ENCODE measurements at places on chromosomes 16 and 17.
A peak's percentile ranks its signal among the peaks of the same experiment; 100 is the strongest.

DNA sequence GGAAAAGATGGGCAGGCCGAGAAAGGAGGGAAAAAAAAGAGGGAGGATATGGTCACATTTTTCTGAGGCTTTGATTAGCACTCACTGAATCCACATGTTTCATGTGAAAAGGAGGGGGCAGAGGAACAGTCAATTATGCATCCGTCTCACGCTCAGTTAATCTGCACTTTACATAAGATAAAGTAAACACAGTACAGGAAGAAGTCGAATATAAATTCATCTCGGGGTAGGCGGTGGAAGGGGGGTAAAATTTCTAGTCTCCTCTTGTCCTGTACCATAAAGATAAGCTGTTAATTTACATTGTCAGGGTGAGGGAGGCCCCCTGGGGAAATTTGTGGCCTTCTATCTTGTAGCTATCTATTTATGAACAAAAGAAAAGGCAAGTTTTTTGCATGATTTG is 73.1 kb upstream of the CES5A start:
- DNase-seq: peak; percentile 63

DNA sequence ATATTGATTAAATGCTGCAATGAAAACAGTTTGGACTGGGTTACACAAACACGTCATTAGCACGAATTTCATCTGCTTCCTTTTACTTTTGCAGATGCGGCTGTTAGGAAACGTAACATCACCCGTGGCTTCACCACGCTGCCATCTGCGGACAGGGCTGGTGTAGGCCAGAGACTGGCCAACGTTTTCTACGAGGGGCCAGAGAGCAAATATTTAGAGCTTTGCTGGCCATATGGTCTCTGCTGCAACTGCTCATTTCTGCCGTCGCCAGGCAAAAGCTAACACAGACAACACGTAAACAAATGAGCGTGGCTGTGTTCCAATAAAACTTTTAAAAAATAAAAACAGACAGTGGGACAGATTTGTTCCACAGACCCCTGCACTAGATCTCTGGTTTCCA is 96.6 kb downstream of the ENGASE start:
- DNase-seq: no peak

- no peak for DNase-seq
Measured at GRCh38 chr17:8101721-8102120, 14.2 kb upstream of the ALOX12B start.

- DNase-seq: no peak
Measured at GRCh38 chr16:72094266-72094610, 591 bp downstream of the DHX38 start.

GRCh38 chr16:23651943-23652468 is 10.7 kb downstream of the DCTN5 start:
- no peak for DNase-seq

GRCh38 chr17:2542456-2542855 is 30.8 kb upstream of the METTL16 start:
- no peak for DNase-seq

- no peak for DNase-seq
Measured at GRCh38 chr17:76131051-76131691, 9.9 kb downstream of the FOXJ1 start.

DNA sequence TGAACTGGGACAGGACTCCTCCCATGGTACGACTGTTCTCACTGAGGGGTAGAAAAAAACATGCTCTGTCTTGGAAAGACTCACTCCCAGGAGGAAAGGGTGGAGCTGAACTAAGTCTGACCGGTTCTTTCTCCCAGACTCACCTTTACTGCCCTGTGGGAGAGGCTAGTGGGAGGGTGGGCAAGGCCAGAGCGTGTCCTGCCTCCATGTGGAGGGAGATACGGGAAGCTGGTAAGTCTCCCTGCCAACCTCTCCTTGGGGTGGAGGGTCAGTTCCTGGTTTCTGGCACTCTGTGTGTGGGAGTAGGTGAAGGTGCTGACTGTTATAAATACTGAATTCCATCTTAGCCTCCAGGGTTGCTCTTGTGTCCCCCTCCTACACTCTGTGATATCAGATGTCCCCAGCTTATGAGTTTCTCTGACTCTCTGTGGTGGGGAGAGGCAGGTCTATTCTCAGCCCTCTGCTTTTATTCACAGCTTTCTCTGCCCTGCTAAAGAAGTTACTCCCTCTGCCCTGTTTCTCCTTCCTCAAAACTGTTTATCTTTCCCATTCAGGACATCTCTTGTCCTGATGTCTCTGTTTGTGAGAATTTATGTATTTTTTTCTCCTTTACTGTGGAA is 26.9 kb upstream of the FAM20A start:
- no peak for DNase-seq

- DNase-seq: no peak
Measured at GRCh38 chr16:16073001-16073545, 123.7 kb downstream of the ABCC1 start.

DNA sequence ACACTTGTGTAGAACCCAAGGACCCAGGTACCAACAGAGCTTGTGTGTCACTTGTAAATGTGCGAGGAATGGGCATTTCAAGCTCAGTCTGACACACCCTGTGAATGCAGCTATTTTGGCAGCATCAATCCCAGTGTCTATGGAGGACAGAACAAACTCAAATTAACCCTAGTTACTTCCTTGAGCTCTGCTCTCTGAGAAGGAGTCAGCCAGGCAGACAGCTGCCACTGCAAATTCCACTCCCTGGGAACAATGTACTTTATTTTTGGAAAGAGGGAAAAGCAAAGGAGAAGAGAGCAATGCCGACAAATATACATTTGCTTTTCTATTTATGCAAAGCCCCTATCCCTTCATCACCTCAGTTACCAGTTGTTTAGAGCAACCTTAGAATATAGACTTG is 48.4 kb upstream of the NOG start:
- DNase-seq: no peak

DNA sequence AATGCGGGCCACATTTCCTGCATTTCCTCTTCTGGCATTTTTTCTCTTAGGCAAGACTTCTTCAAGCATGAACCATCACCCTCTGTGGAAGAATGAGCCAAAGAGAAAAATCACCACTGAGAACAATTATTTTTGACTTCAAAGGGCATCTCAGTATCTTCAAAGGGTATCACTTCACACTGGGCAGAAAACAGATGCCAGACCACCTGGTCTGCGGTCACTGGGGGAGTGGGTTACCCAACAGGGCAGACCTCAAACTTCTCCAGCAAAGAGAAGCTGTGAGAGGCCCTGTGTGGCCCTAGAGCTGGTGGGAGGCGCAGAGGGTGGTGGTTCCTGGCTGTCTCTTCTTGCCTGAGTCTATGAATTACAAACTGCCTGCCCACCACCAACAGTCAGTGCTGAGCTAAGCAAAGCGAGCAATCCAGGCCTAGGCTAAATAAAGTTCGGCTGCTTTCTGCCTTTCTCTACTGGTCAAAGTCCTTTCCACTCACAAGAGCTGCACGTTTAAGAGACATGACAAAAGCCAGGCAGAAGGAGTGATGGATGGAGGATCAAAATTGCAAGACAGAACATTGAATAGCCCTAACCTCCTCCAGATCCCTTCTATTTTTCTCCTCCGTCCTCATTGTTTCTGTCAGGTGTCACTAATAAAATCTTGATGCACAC is 602.7 kb upstream of the CDH5 start:
- DNase-seq: no peak

- peak; percentile 4 for DNase-seq
Measured at GRCh38 chr17:52106638-52107261, 51.8 kb downstream of the CA10 start.

DNA sequence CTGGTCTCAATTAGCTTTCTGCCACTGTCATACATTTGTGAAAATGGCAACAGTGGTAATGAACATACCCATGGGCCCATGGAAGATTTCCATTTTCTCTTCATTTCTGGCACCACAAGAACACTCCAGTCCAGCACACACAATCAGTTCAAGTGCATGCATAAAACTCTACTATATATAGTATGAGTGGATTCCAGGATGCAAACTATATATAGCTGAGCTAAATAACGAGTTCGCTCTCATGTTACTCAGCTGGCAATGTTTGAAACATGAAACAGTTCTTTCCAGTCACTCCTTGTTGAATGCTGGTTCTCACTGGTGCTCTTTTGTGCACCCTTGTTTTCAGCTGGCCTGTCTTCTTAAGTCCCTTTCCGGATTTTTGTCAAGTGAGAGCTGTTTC is 75.2 kb upstream of the DHX40 start:
- no peak for DNase-seq

GRCh38 chr16:30032083-30032819 is 1.2 kb upstream of the TLCD3B start:
- peak; percentile 59 for DNase-seq
